ENCODE measurements at places on chromosomes 1 and 21.

GRCh38 chr1:180312926-180313325 lies 82.9 kb downstream of the LHX4 start:
- no peak for DNase-seq

DNA sequence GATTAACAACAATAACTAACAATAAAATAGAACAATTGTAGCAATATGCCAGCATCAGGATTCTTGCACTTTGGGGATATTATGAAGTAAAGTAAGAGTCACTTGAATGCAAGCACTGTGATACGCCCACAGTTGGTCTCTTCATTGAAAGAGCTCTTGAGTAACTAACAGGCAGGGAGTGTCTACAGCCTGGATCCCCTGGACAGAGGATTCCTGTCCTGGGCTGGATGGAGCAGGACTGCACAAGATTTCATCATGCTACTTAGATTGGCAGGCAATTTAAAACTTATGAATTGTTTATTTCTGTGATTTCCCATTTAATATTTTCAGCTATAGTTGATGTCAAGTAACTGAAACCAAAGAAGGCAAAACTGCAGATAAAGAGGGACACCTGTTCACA lies 13.7 kb upstream of the KRTAP19-5 start:
- DNase-seq: no peak

GRCh38 chr1:223820515-223820858 lies 25.3 kb downstream of the TP53BP2 start:
- DNase-seq: no peak

DNA sequence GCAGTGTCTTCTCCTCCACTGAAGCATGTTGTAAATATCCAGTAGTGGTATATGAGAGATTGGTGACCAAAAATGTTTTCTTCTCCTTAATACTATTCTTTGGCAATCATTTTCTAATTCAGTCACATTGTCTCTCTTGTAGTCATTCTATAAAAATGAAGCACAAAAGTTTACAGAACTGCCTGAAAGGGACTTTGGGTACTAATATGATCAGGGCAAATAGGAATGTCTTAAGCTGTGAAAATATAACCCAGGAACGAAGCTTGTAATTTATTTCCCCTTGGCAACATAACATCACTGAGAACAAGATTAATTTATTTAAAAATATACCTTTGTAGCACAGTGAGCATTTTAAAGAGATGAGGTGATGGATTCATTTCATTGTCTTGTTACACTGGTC lies 4.9 kb downstream of the B3GALT2 start:
- no peak for DNase-seq

DNA sequence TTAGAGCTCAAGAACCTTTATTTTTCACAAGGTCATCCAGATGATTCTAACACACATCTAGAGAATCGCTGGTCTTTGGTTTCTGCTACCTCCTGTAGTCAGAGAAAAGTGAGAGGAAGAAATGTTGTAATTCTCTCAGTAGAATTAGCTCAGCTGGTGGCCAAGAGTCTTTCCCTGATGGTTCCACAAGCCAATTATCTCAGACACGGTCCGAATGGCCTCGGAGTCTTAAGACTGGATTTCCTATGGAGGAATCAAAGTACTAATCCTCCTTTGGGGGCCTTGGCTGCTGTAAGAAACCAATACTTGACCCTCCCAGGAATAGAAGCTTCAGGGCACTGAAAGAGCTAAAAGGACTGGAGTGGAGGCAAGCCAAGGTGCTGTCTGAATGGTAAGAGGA lies 1.8 kb downstream of the TMEM81 start:
- DNase-seq: no peak

DNA sequence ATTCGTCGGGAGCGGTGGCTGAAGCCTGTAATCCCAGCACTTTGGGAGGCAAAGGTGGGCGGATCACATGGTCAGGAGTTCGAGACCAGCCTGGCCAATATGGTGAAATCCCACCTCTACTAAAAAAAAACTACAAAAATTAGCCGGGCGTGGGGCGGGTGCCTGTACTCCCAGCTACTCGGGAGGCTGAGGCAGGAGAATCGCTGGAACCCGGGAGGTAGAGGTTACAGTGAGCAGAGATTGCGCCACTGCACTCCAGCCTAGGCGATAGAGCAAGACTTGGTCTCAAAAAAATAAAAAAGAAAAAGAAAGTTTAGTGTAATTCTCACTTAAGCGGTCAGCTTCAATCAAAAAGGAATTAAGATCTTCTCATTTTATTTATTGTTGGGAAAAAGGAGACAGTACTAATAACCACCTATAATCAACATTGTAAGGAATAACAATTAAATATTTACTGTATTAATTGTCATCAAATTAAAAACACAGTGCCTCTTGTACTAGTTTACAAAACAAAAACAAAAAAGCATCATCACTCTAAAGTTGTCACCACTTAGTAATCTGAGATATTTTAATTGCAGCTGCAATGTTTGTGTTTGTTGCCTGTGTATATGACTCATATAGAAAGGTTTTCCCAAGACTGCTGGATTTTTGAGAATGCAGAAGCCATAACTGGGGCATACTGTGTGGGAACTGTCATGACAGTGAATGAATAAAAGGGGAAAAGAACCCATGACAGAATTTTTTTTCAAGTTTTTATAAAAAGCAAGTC lies 3.7 kb downstream of the FBXO42 start:
- no peak for DNase-seq

DNA sequence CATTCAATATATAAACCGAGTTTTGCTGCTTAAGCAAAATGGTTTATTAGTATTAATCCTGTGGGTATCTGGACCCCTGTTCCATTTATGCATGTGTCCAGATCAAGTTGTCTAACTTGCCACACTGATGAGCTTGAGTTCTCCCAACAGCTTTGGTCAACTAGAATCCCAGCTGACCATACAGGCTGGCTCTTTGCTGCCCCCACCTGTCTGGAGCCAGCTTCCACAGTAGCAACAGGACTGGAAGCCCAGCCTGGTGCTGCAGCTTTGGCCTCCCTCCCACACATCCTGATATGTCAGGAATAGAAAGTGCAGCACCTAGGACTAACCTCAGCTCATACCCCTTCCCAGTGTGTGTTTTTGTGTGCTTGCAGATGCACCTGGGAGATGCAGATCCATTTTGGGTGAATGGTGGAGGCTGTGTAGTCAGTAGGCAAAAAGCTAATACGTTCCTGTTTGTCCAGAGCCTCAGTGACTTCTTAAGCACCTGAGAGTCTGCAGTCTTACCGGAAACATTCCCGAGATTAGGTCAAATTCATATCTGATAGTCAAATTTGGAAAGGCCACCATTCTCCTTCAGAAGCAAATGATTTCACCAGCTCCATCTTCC lies 40.9 kb upstream of the BEND5 start:
- DNase-seq: no peak

DNA sequence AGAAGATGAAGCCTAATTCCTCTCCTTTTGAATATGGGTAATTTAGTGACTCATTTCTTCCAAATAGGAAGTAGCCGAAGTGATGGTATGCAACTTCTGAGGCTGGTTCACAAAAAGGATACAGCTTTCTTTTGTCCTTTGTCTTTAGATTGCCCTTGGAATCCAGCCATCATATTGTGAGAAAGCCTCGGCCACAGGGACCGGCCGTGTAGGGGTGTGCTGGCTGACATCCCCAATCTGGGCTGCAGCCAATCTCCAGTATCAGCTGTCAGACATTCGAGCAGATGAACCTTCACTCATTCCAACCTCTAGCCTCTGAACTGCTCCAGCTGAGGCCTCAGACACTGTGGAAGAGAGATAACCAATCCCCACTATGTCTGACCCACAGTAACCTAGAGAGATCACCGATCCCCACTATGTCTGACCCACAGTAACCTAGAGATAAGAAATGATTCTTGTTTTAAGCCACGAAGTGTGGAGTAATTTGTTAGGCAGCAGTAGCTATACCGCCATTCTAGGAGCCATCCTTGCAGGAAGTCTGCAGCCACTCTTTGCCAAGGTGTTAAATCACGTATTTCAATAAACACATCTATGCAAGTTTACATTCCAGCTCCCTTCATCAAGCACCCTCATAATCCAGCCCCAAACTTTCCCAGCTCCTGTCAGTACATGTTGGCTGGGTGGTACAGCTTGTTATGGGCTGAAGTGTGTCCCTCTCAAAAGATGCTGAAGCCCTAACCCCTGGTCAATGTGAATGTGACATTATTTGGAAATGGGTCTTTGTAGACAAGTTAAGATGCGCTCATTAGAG lies 2.9 kb upstream of the DIP2A start:
- DNase-seq: no peak

DNA sequence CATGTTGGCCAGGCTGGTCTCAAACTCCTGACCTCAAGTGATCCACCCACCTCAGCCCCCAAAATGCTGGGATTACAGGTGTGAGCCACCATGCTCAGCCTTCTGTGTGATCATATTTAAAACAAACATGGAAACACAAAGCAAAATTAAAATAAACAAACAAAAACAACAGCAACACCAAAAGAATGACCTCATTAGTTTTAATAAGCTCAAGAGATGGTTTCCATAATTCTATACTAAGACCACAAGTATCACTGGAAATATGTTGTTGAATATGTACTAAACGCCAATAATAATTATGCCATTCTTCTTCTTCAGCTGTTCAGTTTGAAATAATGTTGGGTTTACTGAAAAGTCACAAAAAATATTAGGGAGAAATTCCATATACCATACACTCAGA lies 526.4 kb downstream of the LRRIQ3 start:
- no peak for DNase-seq

GRCh38 chr1:171081763-171082201 lies 8.9 kb upstream of the FMO3 start:
- no peak for DNase-seq

- no peak for DNase-seq
Observed at GRCh38 chr1:145720556-145720877, 1.2 kb downstream of the CD160 start.
